ENCODE measurements at places on chromosomes 6 and 20. TPM values are rescaled to one million over a fixed set of nuclear protein-coding genes. Genes with fewer than 3 reads are reported as not detected.

TTLL9 gene
- total RNA-seq, result 0.11 TPM

MEI4 gene
- total RNA-seq, result not detected

IRAK1BP1 gene
- 0.74 TPM for total RNA-seq

BHLHE23 gene
- total RNA-seq, result not detected

PSMG4 gene
- 27.4 TPM for total RNA-seq

RSPH3 gene
- total RNA-seq, result 5.4 TPM

ARHGAP40 gene
- total RNA-seq, result not detected

SCAF8 gene
- total RNA-seq, result 18.6 TPM

SPATA25 gene
- total RNA-seq, result 0.70 TPM

ANKRD66 gene
- not detected for total RNA-seq

POPDC3 gene
- total RNA-seq, result 31.2 TPM

HELZ2 gene
- 9.5 TPM for total RNA-seq

TMEM244 gene
- not detected for total RNA-seq

TPMT gene
- 5.9 TPM for total RNA-seq

UNC5CL gene
- 0.33 TPM for total RNA-seq

MLN gene
- not detected for total RNA-seq

ADGRF4 gene
- total RNA-seq, result 8.1 TPM

PPP1R14C gene
- total RNA-seq, result 1.4 TPM

IMPG1 gene
- not detected for total RNA-seq

MAP7 gene
- total RNA-seq, result 38.0 TPM

LY6G6D gene
- total RNA-seq, result not detected

KIAA1586 gene
- total RNA-seq, result 5.1 TPM

ZSCAN9 gene
- 8.7 TPM for total RNA-seq
